ENCODE measurements at places on chromosomes 1 and 21. TPM values are rescaled to one million over a fixed set of nuclear protein-coding genes. Genes with fewer than 3 reads are reported as not detected.
A peak's percentile ranks its signal among the peaks of the same experiment; 100 is the strongest.

The TSSK3 gene
- 2.5 TPM for total RNA-seq

GRCh38 chr1:61204528-61204927 is 122.2 kb downstream of the NFIA start:
- H3K27ac ChIP-seq, result no peak overlapping the region
- H3K4me3 ChIP-seq, result no peak overlapping the region

- no peak overlapping the region for H3K27ac ChIP-seq
- H3K4me1 ChIP-seq, result 0 out of 2 replicates have a peak, but pooled peaks cover 5% of the 10 kb centered on the region
- no peak overlapping the region for H3K4me3 ChIP-seq
- H3K27me3 ChIP-seq, result no peaks in the 10 kb centered on the region
- DNase-seq, result no peak
Observed at GRCh38 chr21:34126691-34127090, 53.3 kb downstream of the MRPS6 start.

The SPRR5 gene
- not detected for total RNA-seq

The RGSL1 gene
- not detected for total RNA-seq

GRCh38 chr1:13823936-13824335 is 123.9 kb downstream of the PRDM2 start:
- no peaks in the 10 kb centered on the region for H3K36me3 ChIP-seq
- H3K27ac ChIP-seq, result no peak overlapping the region
- DNase-seq, result no peak
- no peaks in the 10 kb centered on the region for H3K27me3 ChIP-seq
- no peak overlapping the region for H3K4me3 ChIP-seq

- H3K4me1 ChIP-seq, result no peaks in the 10 kb centered on the region
- H3K4me3 ChIP-seq, result no peak overlapping the region
- no peak overlapping the region for H3K27ac ChIP-seq
- no peaks in the 10 kb centered on the region for H3K36me3 ChIP-seq
Observed at GRCh38 chr21:17911628-17912027, 92.5 kb upstream of the C21orf91 start.

DNA sequence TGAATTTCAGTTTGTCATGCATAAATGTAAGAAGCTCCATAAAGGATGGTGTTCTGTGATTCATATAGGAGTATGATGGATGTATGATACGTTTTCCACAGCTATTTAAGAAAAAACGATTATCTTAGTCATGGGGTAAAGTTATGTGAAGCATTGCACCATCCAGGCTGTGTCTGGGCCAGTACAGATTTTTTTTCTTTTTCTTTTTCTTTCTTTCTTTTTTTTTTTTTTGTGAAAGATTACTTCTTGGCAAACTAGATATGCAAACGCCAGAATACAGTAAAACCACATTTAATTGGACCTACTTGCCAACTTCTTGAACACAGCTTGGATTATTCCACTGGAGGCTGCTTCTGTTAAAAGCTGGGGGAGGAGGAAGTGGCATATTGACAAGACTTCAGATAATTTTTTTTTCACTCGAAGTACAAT is 14.9 kb downstream of the ZBTB18 start:
- no peak overlapping the region for H3K27ac ChIP-seq
- no peak for DNase-seq
- H3K36me3 ChIP-seq, result no peaks in the 10 kb centered on the region
- no peak overlapping the region for H3K4me3 ChIP-seq

DNA sequence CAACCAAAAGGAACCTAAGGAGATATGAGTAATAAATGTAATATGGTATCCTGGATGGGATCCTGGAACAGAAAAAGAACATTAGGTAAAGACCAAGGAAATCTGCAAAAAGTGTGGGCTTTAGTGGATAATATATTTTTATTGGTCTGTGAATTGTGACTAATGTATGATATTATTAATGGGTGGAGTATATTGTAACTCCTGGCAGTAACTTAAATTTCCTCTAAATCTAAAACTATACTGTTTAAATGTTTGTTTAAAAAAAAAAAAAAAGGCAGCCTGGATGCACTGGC is 68.4 kb downstream of the LRRC8D start:
- no peaks in the 10 kb centered on the region for H3K36me3 ChIP-seq
- H3K4me3 ChIP-seq, result no peak overlapping the region
- H3K27me3 ChIP-seq, result no peaks in the 10 kb centered on the region
- no peak overlapping the region for H3K27ac ChIP-seq

The PCAT6 gene
- not detected for total RNA-seq

- no peaks in the 10 kb centered on the region for H3K36me3 ChIP-seq
- H3K4me1 ChIP-seq, result no peaks in the 10 kb centered on the region
- DNase-seq, result no peak
Observed at GRCh38 chr1:11518791-11519628, 40.1 kb downstream of the DISP3 start.

- H3K27ac ChIP-seq, result no peak overlapping the region
- no peaks in the 10 kb centered on the region for H3K27me3 ChIP-seq
- no peak overlapping the region for H3K4me3 ChIP-seq
- no peaks in the 10 kb centered on the region for H3K36me3 ChIP-seq
- DNase-seq, result no peak
Observed at GRCh38 chr1:99490031-99490430, 155.9 kb upstream of the PALMD start.

DNA sequence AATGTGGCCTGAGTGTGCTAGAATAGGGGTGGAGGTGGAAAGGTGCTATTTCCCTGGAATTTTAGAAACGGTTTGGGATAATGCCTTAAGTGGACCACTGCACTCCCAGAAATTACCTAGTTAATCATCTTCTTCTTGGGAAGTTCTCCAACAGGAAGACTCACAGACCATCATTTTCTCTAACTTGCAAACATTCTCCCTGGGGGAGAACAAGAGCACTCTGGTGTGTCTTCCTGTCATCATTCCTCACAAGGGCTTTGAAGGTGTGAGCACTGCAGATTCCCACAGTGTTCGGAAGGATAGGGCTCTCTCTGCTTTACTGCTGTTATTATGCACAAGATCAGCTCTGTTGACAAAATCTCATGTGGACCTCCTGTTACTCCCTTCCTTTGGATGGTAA is 54.9 kb upstream of the TSPAN2 start:
- no peak for DNase-seq
- H3K4me1 ChIP-seq, result no peaks in the 10 kb centered on the region
- H3K36me3 ChIP-seq, result no peaks in the 10 kb centered on the region
- H3K4me3 ChIP-seq, result no peak overlapping the region

GRCh38 chr1:221687836-221688487 is 53.9 kb downstream of the DUSP10 start:
- H3K4me1 ChIP-seq, result no peaks in the 10 kb centered on the region
- no peaks in the 10 kb centered on the region for H3K27me3 ChIP-seq
- H3K36me3 ChIP-seq, result no peaks in the 10 kb centered on the region
- DNase-seq, result no peak

GRCh38 chr1:218705911-218706893 is 361.1 kb downstream of the TGFB2 start:
- H3K4me1 ChIP-seq, result peaks cover 17% of the 10 kb centered on the region
- peak overlapping the region; percentile 88 for H3K27ac ChIP-seq
- no peak overlapping the region for H3K4me3 ChIP-seq
- DNase-seq, result peak; percentile 52

DNA sequence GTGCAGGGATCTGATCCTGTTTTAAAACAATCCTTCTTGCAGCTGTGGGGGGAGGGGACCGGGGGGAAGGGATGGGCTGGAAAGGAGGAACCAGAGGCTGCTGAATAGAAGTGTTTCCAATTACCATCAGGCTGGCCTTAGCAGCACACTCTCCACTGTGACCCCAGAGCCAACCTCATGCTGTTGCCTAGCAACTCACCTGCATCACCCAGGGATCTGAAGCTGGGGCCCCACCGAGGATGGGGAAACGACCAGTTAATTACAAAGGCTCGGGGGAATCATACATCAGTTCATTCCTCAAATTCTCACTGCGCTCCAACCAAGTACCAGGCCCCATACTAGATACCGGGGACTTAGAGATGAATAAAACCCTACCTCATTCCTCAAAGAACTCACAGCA is 11.9 kb upstream of the GPX7 start:
- H3K27me3 ChIP-seq, result no peaks in the 10 kb centered on the region
- no peak overlapping the region for H3K4me3 ChIP-seq
- DNase-seq, result no peak
- H3K27ac ChIP-seq, result no peak overlapping the region
- H3K36me3 ChIP-seq, result no peaks in the 10 kb centered on the region
- H3K4me1 ChIP-seq, result no peaks in the 10 kb centered on the region

DNA sequence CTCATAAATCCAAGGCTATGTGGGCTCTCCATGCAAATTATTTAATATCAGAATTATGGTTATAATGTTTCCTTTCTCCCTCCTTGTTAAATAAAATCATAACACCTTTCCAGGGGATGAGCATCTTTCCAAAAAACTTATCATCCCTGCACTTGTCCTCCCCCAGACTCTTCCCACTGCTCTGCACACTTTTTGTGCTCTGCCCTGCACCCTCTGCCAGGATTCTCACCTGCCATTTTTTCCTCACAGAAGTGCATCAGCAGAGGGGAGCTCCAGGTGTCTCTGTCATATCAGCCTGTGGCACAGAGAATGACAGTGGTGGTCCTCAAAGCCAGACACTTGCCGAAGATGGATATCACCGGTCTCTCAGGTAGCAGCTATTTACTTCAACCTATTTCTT is 20.9 kb downstream of the SYT11 start:
- no peaks in the 10 kb centered on the region for H3K36me3 ChIP-seq
- no peak overlapping the region for H3K4me3 ChIP-seq
- no peak for DNase-seq
- H3K27ac ChIP-seq, result no peak overlapping the region
- H3K4me1 ChIP-seq, result peaks cover 12% of the 10 kb centered on the region

The ERG gene
- not detected for total RNA-seq

DNA sequence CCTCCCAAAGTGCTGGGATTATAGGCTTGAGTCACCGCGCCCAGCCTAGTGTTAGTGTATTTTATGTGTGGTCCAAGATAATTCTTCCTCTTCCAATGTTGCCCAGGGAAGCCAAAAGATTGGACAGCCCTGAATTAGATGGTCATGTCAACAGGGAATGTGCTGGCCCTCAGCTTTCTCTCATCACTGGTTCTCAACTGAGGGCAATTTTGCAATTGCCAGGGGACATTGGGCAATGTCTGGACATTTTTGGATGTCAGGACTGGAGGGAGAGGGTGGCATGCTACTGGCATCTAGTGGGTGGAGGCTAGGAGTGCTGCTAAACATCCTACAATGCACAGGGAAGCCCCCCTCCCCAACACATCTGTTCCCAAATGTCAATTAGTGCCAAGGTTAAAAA is 95.0 kb downstream of the LAMC2 start:
- 0 out of 2 replicates have a peak, but pooled peaks cover 1% of the 10 kb centered on the region for H3K36me3 ChIP-seq
- peak overlapping the region; percentile 88 for H3K27ac ChIP-seq
- H3K4me3 ChIP-seq, result no peak overlapping the region
- H3K4me1 ChIP-seq, result peaks cover 51% of the 10 kb centered on the region

DNA sequence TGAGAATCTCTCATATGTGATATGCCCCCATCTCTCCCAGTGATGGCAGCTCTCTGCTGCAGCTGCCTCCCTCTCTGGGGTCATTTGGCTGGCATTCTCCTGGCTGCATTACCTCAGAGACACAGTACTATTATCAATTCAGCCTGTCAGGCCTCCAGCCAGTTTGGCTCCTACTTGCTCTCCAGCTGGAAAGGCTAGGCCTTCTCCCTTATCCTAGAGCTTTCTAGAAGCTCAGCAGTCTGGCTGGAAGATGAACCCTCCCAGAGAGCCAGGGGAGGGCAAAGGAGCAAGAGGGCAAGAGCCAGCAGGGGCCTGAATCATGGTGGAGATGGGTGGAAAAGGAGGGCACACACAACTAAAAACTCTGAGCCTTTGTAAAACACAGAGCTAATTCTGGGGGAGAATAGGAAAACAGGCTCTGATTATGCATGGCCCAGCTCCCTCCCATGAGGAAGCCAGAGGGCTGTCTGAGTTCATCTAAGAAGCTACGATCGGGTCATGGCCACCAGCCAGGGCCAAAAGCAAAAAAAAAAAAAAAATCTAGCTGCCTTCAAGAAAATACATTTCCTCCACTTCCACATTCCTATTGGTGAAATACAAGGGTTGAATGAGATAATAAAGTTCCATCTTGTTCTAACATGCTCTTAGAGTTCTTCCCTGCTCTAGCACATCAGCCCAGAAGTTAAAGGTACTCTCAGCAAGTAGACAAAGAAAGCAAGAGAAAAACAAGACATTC is 8.8 kb downstream of the LAMB3 start:
- no peak for DNase-seq

The FMO3 gene
- total RNA-seq, result not detected

DNA sequence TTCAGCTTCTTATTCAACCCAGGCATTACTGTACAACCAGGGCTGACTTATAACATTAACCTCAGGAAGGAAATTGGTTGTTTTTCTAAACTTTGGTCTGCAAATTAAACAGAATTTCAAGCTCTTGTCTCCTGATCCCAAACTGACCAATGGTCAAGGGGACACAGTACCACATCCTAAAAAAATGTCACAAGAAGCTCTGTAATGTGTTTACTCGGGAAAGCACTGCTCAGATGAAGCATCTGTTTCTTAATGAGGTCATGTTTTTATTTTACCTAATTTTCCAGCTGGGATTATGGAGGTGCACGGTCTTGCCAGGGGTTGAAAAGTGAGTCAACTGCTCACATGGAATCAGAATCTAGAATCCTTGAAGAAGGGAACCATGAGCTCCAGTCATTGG is 18.7 kb downstream of the ADAMTS5 start:
- no peak for DNase-seq
- no peaks in the 10 kb centered on the region for H3K27me3 ChIP-seq
- no peak overlapping the region for H3K27ac ChIP-seq
- H3K36me3 ChIP-seq, result no peaks in the 10 kb centered on the region
- H3K4me1 ChIP-seq, result no peaks in the 10 kb centered on the region

- H3K4me3 ChIP-seq, result no peak overlapping the region
- no peaks in the 10 kb centered on the region for H3K4me1 ChIP-seq
- H3K27me3 ChIP-seq, result no peaks in the 10 kb centered on the region
- no peaks in the 10 kb centered on the region for H3K36me3 ChIP-seq
- no peak overlapping the region for H3K27ac ChIP-seq
- DNase-seq, result no peak
Observed at GRCh38 chr1:100164216-100164615, 13.8 kb downstream of the LRRC39 start.

GRCh38 chr1:97108179-97108578 is 386.6 kb downstream of the PTBP2 start:
- H3K27me3 ChIP-seq, result no peaks in the 10 kb centered on the region
- H3K36me3 ChIP-seq, result no peaks in the 10 kb centered on the region
- no peak overlapping the region for H3K27ac ChIP-seq

DNA sequence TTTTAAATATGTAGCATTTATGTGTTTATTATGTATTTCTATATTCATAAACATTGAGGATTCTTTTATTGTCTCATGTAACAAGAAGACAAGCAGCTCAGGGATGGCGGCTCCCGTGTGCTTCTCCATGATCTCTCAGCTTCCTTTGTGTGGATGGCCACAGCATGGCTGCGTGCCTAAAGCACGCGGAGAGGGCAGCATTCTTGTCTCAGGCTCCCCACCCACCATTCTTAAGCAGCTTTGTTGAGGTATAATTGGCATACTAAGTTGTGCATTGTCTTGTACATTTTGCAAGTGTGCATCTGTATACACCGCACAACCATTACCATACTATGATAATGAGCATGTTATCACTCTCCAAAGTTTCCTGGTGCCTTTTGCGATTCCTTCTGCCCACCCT is 81.6 kb downstream of the CAMTA1 start:
- DNase-seq, result no peak
- H3K27me3 ChIP-seq, result no peaks in the 10 kb centered on the region
- no peaks in the 10 kb centered on the region for H3K36me3 ChIP-seq
- no peaks in the 10 kb centered on the region for H3K4me1 ChIP-seq

The AMY1C gene
- not detected for total RNA-seq

The CATSPER4 gene
- not detected for total RNA-seq

The TMCO4 gene
- 12.1 TPM for total RNA-seq

- no peaks in the 10 kb centered on the region for H3K36me3 ChIP-seq
- no peak overlapping the region for H3K27ac ChIP-seq
- H3K27me3 ChIP-seq, result no peaks in the 10 kb centered on the region
- no peak overlapping the region for H3K4me3 ChIP-seq
Observed at GRCh38 chr1:227926216-227926791, 21.4 kb downstream of the WNT9A start.

GRCh38 chr1:227948493-227949260 is 945 bp upstream of the WNT9A start:
- DNase-seq, result peak; percentile 10
- no peaks in the 10 kb centered on the region for H3K27me3 ChIP-seq
- no peaks in the 10 kb centered on the region for H3K36me3 ChIP-seq
- H3K4me3 ChIP-seq, result peak overlapping the region; percentile 58
